ENCODE measurements at places on chromosomes 3 and 15.

- DNase-seq = no peak
Measured at GRCh38 chr3:48476426-48477053, 27.4 kb downstream of the SHISA5 start.

GRCh38 chr3:177652556-177653291, 455.4 kb upstream of the TBL1XR1 start:
- DNase-seq = no peak

GRCh38 chr15:100291106-100291505, 50.7 kb downstream of the ADAMTS17 start:
- no peak for DNase-seq

DNA sequence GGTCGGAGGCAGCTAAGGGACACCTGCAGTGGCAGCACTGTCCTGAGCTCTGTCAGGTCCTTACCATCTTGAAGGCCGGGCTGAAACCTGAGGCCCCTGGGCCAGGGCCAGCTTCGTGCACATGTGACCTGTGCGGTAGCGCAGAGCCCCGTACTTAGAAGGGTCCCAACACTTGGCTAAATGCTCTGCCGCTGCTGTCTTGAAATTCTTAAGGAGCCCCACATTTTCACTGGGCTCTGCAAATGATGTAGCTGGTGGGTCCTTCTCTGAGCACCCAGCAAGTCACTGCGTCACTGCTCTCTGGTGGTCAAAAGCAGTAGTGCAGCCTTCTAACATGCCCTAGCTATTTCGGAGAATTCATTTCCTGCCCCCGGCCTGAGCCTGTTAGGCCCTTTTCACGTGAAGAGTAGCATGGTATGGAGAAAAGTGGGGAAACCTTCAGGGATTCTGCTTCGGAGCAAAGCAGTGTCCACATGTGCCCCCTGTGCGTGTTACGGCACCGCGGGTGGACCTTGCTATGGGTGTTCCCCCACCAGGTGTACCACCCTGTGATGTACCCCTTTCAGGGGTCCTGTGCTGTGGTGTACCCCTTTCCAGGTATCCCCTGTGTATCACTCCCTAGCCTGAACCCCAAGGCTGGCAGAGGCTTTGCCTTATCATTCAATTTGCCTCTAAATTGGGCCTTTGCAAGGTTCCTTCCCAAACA, 79.7 kb downstream of the TMEM266 start:
- DNase-seq = no peak

DNA sequence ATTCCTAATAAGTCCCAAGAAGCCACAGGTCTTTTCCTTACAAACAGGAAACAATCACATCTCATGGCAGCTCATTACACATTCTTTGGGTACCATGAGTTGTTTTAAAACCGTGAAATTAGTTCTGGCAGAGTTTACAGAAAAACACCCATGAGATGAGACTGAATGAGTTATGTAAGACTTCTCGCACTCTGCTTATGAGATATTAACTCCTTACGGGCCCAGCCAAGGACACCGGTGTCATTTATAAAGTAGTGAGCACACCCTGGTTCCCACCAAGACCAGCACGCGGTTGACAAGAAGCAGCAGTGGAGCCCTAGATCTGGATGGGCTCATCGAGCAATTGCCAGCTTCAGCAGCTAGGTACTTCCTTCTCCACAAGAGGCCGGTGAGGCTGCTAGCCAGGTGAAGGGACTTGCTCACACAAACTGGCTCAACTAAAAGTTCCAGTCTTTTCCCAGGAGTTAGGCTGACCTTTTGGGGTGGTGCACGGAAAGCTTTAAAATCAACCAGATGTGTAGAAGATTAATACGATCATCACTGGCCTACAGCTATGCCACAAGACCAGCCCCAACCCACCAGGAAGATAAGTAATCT, 318.6 kb upstream of the ICE2 start:
- DNase-seq = no peak

DNA sequence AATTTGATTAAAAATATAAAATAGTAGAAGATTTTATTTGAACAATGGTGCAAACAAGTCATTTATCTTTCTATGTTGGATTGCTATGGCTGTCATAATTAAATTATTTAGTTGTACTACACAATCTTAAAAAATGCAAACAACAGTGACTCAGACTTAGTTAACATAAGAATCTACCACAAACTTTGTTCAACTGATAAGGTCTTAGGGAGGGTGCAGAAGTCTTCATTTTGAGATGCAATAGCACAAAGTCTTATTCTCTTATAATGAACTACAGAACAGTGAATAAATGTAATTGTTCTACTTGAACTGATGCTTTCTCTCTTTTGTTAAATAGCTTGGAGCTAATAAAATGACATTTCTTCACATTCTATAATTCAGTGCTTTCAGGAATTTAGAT, 482.8 kb upstream of the NAALADL2 start:
- DNase-seq = no peak

DNA sequence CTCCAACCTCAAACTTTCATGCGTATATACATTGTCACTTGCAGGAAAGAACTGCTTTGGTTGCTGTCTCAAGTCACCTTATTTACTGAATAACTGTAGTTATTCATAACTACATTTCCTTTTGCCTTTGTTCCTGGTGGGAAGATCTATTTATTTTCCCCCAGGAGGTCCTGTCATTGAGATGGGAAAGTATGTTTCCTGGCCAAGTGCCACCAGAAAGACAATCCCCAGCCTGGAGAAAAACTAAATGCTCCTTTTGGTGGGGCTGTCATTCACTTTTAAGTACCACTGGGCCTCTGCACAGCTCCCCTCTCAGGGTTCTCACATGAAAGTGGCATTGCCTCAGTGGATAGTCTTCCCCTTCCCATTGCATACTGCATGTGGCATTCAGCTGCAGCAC, 59.8 kb downstream of the LRRC3B start:
- no peak for DNase-seq

GRCh38 chr15:66254951-66255676, 1.6 kb upstream of the MEGF11 start:
- DNase-seq = no peak

- no peak for DNase-seq
Measured at GRCh38 chr3:157751386-157751785, 248.2 kb upstream of the VEPH1 start.

- DNase-seq = no peak
Measured at GRCh38 chr15:101637038-101637437, 15.1 kb downstream of the TM2D3 start.

GRCh38 chr3:53159156-53160060, 1.6 kb upstream of the PRKCD start:
- DNase-seq = no peak

DNA sequence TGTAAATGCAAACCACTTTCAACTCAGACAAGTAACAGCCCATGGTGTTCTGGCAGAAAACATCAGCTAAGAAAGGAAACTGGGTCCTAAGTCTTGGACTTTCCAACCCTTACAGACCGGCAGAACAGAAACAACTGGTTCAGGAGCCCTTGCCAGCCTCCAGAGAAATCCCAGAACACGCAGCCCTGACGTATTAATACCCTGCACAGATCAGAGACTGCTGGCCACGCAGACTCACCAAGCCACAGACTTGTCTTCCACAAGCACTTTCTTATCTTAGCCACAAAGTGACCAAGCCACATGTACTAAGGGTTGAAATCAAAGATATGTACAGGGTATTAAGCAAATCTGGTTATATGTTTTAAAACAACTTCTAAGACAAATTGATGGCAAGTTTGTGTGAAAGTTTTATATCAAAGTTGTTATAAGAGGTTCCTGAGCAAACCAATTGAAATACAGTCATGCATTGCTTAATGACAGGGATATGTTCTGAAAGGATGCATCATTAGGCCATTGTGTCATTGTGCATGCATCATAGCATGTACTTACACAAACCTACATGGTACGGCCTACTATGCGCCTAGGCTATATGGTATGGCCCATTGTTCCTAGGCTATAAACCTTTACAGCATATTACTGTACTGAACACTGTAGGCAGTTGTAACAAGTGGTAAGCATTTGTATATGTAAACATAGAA, 36.8 kb downstream of the BTD start:
- no peak for DNase-seq

- DNase-seq = no peak
Measured at GRCh38 chr3:73604451-73604850, 20.3 kb downstream of the PDZRN3 start.

DNA sequence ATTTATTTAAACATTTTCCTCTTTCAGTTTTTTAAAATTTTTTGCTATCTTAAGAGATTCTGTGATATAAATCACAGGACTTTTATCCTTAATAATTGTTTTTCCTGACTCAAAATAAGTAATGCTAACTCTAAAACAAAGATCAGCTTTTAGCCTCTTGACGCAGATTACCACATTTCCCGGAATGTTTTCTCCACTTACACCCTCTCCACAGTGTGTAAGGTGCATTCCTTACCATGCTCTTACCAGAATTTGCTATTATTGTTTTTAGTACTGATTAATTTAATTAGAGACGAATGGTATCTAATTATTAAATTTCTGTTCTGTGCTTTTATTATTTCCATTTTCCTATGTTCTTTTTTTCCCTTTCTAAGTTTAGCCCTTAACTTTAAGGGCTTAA, 34.8 kb downstream of the GUCA1C start:
- no peak for DNase-seq

GRCh38 chr15:90596943-90597342, 67.2 kb downstream of the CRTC3 start:
- no peak for DNase-seq

GRCh38 chr3:46667657-46668056, 25.8 kb downstream of the ALS2CL start:
- DNase-seq = no peak

DNA sequence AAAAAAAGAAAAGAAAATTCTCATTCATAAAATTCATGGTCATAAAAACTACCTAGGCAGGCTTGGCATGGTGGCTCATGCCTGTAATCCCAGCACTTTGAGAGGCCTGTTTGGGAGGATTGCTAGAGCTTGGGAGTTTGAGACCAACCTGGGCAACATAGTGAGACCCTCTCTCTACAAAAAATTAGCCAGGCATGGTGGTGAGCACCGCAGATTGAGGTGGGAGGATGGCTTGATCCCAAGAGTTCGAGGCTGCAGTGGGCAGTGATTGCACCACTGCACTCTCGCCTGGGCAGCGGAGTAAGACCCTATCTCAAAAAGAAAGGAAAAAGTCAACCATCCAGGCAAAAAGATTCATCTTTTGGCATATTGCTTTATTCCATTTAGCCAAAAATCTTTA, 58.5 kb downstream of the MEIS2 start:
- no peak for DNase-seq

GRCh38 chr3:114499976-114500375, 206.1 kb downstream of the TIGIT start:
- no peak for DNase-seq

DNA sequence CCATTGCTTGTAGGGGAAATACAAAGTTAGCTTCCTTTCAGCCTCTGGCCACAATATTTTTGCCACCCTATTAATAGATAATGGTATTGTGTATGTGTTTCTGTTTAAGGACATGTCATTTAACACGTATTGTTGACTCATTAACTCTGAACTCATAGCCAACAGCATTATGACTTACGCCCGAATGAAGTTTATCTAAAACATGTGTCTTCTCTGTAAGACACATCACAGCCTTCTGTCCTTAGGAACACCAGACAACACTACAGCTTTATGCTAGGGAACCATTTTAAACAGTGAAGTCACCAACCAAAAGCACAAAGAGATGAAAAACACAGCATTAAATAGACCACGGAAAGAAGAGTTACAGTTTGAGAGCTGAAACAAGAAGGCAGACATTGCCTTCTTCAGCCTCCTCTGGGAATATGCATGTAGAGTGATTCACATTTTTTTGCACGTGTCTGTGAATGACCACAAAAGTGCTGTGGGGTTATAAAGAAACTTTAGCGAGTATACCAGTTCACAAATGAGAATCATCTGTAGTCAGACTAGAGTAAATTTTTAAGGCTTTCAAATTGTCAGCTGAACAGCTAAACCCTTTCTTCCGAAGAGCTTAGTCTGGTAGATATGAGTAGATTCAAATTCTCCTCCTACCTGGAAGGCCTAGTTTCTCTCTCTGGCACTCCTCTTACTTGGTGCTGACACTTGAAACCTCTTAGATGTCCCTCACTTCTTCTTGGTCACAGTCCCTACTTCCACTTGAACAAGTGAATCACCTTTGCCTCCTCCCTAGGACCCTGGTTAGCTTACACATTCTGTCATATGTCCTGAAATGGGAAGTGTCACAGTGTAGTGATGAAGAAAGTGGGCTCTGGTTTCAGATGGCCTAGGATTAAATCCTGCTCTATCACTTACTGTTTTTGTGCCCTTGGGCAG, 32.2 kb downstream of the MCTP2 start:
- DNase-seq = no peak

- no peak for DNase-seq
Measured at GRCh38 chr15:45594319-45594718, 7.1 kb downstream of the BLOC1S6 start.

- no peak for DNase-seq
Measured at GRCh38 chr15:80480171-80480811, 76.1 kb downstream of the ARNT2 start.

DNA sequence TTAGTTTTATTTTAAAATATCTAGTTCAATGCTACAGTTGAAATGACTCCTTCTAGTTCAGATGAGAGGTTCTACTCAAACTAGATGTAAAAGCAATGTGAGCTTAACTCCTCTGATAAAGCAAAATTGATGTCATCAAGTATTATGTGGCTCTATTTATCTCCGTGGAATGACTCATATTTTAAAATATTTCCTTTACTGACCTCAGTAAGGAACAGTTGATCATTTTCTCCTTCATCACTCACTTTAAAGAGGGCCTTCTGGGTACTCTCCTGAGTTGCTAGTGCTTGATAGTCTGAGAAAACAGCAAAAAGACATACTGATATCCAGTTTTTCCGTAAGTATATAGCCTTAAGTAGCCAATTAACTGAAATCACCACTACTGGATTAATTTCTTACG, 1099.3 kb downstream of the ROBO2 start:
- DNase-seq = no peak

GRCh38 chr15:92502930-92503857, 109.5 kb downstream of the ST8SIA2 start:
- DNase-seq = no peak

DNA sequence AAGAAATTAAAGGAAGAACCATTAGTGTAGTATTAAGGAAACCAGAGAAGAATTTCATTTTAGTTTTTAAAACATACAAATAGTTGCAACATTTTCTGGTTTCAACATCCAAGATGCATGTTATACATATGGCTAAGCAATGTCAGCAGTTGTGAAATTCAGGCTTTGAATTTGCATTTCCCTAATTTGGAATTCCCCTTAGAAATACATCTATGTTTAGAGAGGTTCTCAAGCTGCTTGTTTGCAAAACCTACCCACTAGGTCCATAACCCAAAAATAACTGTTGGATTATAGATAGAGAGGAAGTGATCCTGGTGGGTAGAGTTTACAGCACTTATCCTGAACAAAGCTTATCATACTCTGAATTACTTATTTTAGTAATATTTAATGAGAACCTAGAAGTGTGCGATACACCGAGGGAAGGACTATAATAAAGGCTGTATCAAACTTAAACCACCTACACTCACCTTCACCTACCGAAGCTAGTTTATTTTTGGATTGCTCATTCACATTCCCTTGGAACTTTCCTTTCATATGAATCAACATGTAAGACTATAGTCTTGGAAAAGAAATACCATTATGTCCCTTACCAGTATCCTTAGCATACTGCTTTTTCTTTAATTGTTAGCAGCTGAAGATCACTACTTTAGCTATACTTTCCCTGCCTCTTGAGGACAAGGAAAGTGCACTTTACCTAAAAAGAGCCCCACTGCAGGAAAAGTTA, 60.6 kb downstream of the CHAC1 start:
- DNase-seq = no peak

- no peak for DNase-seq
Measured at GRCh38 chr3:62361261-62361660, 12.1 kb downstream of the FEZF2 start.

GRCh38 chr3:31531452-31531991, 1.2 kb upstream of the STT3B start:
- no peak for DNase-seq

Measured in cortex of kidney (tissue), 1 donor.